ENCODE measurements at places on chromosomes 11 and 22.
A peak's percentile ranks its signal among the peaks of the same experiment; 100 is the strongest.

- no peak for DNase-seq
Measured at GRCh38 chr11:29127461-29127860, 889.4 kb downstream of the KCNA4 start.

DNA sequence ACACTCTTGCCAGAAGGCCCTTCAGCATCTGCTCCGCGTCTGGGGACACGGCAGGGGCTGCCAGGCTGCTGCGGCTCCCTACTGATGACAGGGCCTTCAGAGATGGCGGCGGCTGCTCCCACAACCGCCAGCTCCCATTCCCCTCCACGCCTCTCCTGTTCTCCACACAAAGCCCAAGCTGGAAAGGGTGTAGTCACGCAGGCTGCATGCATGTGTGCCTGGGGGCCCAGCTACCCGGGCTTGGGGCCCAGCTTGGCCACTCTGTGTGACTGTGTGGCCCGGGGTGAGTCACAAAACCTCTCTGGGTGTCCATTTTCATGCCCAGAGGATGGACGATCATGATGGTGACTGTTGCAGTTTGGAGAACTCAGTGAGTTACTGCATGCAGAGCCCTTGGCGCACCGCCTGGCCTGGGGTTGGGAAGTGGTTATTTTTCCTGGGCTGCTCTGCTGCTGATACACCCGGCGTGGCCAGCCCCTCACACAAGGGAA is 31.7 kb upstream of the PARVB start:
- DNase-seq = no peak

DNA sequence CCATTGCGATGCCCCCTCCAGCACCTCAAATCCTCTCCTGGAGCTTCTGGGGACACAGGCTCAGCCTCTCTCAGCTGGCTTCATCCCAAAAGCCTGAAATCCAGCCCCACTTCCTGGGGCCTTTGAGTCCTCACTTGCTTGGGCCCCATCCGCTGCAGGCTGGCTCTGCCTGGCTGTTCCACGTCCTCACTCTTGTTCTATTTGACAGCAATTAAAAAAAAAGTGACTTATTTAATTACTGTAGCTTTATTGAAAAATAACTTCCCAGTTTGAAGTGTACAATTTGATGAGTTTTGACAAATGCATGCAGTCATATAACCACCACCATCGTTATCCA is 27.2 kb downstream of the PARVG start:
- DNase-seq = no peak

GRCh38 chr11:90701716-90702115 is 478.9 kb upstream of the CHORDC1 start:
- no peak for DNase-seq

- no peak for DNase-seq
Measured at GRCh38 chr11:2088746-2089535, 50.2 kb downstream of the IGF2 start.

DNA sequence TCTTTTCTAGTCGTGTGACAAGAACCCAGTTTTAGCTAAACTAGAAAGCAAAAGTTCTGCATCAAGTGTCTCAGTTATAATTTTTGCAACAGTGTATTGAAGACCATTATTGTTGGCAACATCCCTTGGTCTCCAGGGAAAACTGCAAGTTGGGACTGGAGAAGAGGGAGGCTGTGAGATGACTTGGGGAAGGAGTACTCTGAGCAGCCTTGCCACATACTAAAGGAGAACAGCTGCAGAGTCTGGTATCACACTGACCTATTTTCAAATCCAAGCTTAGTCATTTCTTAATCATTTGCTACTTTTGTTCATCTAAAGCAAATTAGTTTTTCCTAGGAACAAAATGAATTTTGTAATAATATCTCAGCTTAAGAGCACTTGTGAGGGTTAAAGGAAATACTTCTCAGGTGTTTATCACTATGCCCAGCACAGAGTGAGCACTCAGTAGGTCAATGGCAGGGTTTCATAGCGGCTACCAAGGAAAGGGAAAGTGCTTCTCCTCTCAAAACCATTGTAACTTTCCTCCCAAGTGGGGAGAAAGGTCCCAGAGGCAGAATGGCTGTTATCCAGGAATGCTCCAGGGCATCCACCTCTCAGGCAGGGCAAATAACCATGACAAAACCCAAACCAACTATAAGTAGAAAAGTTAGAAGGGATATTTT is 247.1 kb downstream of the C11orf87 start:
- no peak for DNase-seq

- peak; percentile 52 for DNase-seq
Measured at GRCh38 chr22:34414467-34415440, 494.5 kb upstream of the LARGE1 start.

DNA sequence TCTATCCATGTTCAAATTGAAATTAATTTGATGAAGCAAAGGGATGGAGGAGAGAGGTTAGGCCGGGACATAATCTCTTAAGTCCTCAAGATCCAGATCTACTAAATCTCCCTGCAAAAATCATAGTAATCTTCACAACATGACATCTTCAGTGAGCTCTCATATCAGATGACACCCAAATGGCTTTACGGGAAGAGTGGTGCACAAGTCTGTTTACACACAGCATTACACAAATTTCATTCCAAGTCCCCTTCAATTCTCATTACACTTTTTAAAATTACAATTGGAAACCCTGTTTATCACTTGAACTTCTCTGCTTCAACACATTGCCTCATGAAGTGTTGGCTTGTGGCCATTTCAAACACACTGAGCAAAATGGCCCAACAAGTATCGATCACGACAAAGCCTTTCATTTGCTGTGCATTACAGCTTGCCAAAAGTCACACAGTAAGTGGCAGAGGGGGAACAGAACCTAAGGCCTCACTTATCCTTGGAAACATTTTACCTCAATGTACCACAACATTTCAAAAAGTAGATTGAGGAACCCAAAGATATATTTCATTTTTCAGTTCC is 17.9 kb upstream of the TPH1 start:
- no peak for DNase-seq

GRCh38 chr11:116467823-116468222 is 305.0 kb downstream of the BUD13 start:
- DNase-seq = peak; percentile 16

- peak; percentile 39 for DNase-seq
Measured at GRCh38 chr22:32964411-32965057, 93.6 kb downstream of the SYN3 start.

- DNase-seq = no peak
Measured at GRCh38 chr11:73403541-73403940, 27.3 kb downstream of the RELT start.

DNA sequence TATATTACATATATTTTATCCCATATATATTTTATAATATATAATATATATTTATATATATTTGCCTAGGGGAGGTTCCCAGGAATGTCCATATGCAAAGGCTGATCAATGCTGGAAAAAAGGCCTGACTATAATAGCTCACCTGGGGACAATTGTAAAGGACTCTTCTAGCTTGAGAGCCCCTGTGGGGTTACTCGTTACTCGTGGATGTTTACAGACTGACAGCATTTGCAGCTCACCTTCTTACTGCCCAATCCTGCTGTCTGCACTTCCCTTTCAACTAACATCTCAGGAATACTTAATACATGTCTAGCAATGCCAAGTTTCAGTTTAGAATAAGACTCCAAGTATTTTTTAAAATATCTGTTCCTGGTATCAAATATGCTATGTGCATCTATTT is 1365.4 kb upstream of the RAG2 start:
- no peak for DNase-seq

DNA sequence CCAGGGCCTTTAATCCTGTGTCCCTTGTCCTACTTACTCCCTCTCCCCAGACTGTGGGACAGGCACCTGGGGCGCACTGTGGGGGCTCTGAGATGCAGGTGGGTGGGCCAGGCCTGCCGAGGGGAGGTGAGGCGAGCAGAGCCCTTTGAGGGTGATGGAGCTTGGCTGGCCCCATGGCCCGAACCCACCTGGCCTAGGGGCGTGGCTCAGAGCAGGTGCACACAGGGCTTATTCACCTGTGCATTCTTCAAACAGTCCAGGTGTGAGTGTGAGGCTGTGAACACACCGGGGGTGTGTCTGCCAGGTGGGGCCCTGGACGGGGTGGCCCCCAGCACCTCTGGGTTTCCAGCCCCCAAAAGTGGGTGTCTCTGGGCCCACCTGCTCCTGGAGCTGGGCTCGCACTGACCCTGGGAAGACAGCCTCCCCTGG is 9.0 kb upstream of the MUC5AC start:
- DNase-seq = no peak

GRCh38 chr11:74520927-74521665 is 27.6 kb upstream of the LIPT2 start:
- DNase-seq = no peak

GRCh38 chr22:34370711-34371110 is 450.4 kb upstream of the LARGE1 start:
- DNase-seq = no peak

GRCh38 chr11:26762089-26762488 is 40.2 kb upstream of the SLC5A12 start:
- no peak for DNase-seq

DNA sequence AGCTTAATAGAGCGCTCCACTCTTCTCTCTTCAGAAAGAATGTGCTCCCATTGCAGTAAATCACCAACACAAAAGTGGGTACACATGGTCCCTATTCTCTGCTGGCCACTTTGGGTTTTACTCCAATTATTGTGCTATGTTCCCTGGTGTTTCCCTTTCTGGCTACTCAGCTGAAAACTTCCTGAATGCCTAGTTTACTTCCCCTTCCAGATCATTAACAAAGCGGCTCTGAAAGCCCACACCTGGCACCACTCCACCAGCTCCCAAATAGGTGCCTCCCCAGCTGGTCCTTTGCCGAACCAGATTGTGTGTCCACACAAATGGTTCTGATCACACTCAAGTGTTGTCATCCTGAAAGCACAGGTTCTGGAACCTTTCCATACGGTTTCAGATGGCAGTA is 443.7 kb downstream of the NTM start:
- no peak for DNase-seq

DNA sequence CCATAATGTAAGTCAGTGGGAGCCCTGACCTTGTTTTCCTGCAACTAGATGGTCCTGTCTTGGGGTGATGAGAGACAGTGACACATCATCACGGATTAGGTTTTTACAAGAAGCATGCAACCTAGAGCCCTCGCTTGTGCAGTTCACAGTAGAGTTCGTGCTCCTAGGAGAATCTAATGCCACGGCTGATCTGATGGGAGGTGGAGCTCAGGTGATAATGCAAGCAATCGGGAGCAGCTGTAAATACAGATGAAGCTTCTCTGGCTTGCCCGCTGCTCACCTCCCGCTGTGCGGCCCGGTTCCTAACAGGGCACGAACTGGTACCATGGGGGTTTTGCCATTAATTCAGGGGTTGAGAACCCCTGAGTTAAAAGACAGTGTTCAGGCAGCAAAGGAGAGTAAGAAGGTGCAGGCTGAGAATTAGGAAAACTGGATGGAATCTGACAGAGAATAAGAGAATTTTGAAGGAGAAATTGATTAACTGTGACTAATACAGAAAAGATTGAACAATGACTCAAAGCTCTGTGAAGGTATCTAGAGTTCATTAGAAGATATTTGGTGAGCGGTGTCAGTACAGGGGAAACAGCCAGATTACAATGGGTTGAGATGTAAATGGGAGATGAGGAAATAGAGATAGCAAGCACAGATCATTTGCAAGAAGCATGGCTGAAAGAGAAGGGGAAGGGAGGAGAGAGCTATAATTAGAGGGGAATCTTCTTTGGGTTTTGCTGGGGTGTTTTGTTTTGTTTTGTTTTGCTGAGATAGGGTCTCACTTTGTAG is 21.0 kb downstream of the WEE1 start:
- DNase-seq = no peak

GRCh38 chr11:15186146-15186545 is 71.4 kb downstream of the INSC start:
- DNase-seq = no peak

DNA sequence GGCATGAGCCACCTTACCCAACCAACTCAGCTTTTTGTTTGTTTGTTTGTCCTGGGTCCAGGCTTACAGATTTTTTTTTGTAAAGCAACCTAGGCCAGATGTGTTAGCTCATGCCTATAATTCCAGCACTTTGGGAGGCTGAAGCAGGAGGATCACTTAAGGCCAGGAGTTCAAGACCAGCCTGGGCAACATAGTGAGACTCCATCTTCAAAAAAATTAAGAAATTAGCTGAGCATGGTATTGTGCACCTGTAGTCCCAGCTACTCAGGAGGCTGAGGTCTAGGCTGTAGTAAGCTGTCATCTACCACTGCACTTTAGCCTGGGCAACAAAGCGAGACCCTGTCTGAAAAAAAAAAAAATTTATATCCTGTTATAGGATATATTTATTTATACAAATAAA is 28.7 kb upstream of the GRK2 start:
- no peak for DNase-seq

DNA sequence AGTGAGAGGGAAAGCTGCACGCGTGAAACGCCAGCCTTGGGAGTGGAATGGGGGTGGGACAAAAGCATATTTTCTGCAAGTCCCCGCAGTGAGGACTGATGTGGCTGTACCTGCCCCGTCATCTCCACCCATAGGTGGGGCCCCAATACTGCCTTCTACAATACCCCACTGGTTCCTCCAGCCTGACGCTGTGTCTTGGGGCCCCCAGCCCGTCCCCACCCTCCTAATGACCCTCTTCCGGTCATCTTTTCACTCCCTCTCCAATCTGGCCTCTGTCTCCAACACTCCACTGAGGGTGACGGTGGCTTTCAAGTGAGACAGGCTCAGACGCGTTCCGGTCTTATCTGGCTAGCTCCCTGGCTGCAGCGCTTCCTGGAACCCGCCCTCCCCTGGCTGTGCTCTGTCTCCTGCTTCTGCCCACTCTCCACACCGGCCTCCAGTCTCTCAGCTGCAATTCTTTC is 104.2 kb downstream of the MICAL3 start:
- DNase-seq = no peak

- DNase-seq = no peak
Measured at GRCh38 chr11:130533871-130534270, 85.4 kb downstream of the ADAMTS15 start.

GRCh38 chr11:70618431-70619101 is 220.2 kb downstream of the CTTN start:
- no peak for DNase-seq

GRCh38 chr11:126162306-126163030 is 49.0 kb downstream of the RPUSD4 start:
- DNase-seq = no peak

DNA sequence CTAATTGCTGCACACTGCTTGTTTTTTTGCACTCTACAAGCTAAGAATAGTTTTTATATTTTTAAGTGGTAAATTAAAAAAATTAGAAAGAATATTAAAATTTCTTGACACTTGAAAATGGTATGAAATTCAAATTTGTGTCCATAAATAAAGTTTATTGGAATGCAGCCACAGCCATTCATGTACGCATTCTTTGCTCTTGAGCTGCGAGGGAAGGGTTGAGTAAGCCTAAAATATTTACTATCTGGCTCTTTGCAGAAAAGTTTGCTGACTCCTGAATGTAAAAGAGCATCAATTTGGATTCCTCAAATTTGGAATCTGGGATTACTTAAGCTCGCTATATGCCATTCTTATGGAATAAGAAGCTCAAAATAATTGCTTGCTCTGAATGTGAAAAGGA is 3.4 kb upstream of the ADAMTS8 start:
- no peak for DNase-seq

DNA sequence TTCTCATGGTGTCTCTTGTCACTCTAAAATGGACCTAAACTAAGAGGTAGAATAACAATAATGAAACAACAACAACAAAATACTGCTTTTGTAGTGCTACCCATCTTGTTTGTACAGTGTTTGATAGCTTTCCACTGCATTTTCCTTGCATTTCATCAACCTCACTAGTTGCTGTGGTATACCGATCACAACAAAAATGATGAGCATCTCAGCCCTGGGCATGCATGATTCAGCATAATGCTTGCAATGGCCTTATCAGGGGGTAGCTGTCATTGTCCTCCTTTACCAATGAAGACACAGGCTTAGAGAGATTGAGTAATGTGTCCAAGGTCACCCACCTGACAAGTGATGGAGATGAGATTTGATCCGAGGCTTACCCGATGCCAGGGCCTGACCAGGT is 682.5 kb downstream of the NTM start:
- DNase-seq = no peak

GRCh38 chr11:42249401-42249800 is 789.9 kb upstream of the LRRC4C start:
- DNase-seq = no peak
